ENCODE measurements at places on chromosomes 11 and 22.
A peak's percentile ranks its signal among the peaks of the same experiment; 100 is the strongest.

GRCh38 chr11:86704710-86705109, 32.3 kb upstream of the ME3 start:
- no peak for DNase-seq

DNA sequence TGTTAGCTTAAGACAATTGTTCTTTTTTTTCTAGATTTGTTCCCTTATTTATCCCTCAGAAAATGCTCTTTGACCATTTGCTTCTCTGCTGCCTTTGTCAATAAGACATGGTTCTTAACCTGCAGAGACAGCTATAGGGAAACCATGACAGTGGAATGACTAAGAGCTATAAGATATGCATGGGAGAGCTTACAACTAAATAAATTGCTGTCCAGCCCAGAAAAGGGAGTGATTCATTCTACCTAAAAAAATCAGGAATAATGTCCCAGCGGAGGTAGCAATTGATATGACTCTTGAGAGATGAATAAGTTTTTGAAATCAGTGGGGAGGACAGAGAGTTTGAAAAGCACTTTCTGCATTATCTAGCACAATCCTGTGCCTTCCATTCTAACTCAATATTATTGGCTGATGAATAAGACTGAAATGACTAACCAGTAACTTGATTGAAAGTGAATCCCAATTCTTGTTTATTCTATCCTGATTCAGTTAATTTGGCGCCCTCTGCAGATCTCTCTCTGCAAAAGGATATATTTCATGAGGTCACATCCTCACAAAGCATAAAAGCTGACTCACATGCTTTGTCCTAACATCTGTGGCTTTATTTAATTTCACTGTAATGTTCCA, 680.5 kb upstream of the API5 start:
- peak; percentile 62 for DNase-seq

DNA sequence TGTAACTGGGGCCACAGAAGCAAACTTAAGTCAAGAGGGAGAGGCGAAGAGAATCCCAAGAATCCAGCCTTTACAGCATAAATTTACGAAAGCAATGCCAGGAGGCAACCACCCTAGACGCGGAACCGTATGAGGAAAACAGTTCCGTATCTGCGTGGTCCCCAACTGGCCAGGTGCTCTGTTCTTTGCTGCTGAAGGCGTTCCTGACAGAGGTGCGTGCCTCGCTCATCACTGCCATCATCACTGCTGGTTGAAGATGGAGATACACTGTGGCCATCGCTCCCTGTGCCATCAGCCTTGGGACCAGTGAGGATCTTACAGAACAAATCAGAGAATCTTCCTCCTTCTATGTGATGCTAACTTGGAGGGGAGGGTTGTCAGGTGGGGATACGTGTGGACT, 270.5 kb upstream of the B3GAT1 start:
- no peak for DNase-seq

DNA sequence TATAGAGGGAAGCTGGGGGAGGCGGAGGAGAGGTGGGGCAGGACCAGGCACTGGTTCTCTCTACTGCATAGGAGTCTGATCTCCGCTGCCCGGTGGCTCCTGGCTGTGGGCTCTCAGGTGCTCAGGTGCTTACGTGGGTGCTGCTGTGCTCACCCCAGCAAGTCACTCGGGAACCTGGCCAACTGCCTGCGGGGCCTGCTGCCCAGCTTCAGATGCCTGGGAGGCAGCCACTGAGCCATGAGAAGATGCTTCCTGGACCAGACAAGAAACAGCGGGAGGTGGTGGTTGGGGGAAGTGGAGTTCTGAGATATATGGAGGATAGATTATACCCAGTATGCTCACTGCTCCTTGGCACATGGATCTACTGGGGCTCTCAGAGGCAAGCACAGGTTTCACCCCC, 1303.4 kb downstream of the TBC1D22A start:
- no peak for DNase-seq

DNA sequence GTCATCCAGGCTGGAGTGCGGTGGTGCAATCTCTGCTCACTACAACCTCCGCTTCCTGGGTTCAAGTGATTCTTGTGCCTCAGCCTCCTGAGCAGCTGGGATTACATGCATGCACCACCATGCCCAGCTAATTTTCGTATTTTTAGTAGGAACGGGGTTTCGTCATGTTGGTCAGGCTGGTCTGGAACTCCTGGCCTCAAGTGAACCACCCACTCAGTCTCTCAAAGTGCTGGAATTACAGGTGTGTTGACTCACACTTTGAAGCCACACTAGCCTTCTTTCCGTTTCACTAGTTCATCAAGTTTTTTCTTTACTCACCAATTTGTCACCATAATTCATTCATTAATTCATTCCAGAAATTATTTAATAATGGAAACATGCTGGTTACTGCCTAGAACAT, 298.4 kb upstream of the MTNR1B start:
- DNase-seq = no peak

DNA sequence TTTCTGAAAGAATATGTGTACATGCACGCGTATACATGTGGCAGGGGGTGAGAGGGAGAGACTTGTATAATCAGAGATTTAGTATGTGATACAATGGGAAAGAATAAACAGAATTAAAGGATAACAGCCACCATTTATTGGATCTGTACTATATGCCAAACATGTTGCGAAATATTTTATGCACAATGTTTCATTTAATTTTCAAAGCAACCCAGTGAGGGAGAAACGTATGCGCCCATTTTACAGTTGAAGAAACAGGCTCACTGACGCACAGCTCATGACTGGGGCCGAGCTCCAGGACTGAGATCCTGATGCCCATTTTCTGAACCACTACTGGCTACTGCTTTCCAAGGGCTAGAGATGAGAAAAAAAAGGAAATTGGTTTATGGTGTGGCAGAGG, 3.3 kb upstream of the OAF start:
- DNase-seq = no peak

DNA sequence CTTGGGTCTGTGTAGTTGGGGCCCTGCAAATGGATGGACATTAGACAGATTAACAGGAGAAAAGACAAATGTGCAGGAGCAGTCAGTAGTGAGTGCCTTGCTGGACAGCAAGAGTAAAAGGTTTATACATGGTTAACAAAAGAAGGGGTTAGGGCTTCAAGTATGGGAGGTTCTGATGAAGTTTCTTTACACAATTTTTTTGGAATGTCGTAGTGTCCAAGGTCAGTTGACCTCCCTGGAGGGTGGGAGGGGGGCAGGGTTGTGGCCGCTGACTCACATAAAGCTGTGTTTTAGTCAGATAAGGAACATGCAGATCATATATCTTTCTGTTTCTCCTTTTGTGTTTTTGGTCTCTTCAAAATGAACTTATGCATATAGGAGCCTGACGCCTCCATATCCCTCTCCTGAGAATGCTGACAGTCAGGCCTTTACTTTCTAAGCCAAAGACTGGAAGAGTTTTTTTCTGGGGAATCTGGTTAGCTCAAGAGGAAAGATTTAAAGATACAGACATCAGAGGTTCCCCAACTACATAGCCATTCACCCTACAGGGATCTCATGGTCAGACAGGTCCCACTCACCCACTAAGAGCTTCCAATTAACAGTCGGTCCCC, 134.3 kb downstream of the NECTIN1 start:
- no peak for DNase-seq

DNA sequence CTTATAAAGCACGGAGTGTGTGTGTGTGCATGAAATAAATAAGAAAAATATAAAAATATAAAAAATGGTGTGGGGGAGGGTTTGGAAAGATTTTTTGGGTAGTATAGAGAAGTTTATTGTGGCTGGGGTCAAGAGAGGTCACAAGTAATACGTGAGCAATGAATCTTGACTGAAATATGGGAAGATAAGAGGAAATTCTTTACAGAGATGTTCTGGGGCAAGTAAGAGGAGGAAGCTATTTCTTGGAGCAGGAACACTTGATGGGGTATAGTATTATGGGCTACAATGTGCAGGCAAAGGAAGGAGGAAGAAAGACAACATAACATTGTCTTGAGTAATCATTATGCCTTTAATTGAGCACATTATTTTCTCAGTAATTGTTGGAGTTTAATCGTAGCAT, 2.1 kb downstream of the HBD start:
- no peak for DNase-seq

GRCh38 chr11:86722006-86722405, 49.6 kb upstream of the ME3 start:
- DNase-seq = no peak

DNA sequence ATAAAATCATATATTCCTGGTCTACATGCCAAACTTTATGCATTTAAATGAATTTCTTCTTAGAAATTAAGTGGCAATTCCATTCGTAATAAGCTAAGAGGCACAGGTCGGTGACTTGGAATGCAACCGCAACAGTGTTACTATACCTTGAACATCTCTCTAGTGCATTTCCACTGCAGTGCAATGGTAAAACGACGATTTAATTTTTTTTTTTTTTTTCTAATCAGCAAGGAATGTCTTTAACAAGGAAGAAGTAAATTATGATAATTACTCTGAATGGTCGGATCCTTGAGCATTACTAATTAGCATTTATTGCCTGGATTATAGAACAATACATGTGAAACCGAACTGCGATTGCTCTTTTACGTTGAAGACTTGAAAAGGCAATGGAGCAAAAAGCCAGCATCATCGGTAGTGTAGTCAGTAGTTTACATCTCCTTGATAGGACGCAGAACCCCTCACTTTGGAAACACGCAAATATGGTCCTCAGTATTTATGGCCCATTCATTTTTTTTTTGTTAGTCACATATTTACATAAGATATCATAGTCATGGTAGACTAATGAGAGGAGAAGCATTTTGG, 20.2 kb downstream of the BLID start:
- DNase-seq = no peak

- no peak for DNase-seq
Observed at GRCh38 chr11:126772267-126772666, 228.3 kb downstream of the KIRREL3 start.

DNA sequence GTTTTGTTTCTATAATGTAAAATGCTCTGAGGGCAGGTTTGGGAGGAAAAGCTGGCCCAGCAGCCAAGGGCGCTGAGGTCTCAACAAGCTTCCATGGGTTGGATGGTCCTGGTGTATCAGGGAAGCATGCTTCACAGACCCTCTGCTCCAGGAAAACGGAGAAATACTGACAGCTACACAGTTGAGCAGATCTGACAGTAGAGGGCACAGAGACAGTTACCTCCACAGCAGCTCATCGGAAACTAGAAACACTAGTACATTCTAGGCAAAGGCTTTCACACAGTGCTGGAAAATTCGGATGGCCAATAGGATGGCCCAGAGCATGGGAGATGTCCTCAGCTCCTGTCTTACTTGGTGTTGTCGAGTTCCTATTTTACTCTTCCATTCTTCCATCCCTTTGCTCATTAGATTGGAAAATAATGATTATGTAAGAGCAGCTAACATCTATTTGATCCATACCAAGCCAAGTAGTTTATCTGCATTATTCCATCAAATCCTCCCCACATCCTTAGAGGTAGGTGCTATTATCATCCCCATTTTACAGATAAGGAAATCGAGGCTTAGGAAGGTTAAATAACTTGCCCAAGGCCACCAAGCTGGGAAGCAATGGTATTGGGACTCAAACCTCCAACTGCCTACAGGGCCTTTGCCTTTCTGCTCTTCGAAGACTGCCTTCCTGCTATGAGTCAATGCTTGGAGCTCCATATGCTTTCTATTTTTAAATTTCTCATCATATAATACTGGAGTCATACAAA, 28.3 kb downstream of the LMO2 start:
- DNase-seq = no peak

GRCh38 chr11:47107744-47108143, 68.9 kb downstream of the ARFGAP2 start:
- DNase-seq = no peak

DNA sequence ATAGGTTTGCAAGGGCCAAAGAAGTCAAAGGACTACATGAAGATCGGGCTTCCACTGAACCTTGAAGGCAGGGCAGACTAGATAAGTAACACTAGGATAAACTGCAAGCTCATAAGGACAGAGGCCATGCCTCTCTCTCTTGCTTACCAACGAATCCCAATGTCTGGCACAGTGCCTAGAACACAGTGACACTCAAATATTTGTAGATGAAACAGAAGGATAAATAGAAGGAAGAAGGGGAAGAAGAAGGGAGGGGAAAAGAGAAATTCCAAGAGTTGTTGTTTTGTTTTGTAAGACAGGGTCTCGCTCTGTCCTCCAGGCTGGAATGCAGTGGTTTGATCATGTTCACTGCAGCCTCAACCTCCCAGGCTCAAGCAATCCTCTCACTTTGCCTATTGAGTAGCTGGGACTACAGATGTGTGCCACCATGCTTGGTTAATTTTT, 26.9 kb downstream of the SIK3 start:
- DNase-seq = no peak

- DNase-seq = no peak
Observed at GRCh38 chr22:39575552-39575825, 4.9 kb downstream of the CACNA1I start.

DNA sequence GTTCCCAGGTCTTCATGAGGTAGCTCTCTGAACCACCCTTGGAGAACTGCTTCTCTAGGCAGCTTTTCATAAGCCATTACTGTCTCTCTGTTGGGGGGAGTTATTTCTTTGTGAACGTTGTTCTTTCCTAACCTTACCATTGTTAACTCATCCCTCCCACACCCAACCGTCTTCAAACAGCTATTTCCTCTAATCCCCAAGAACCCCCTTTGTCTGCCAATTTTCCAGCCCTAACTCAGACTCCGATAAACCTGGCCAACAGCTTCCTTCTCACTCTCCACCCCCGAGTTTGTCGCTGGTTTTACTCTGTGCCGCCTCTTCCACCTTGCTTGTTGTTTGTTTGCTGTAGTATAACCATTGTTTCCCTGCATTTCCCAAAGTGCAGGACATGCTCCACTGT, 131.5 kb downstream of the CCDC34 start:
- DNase-seq = no peak

- DNase-seq = no peak
Observed at GRCh38 chr11:61959678-61960077, 7.8 kb downstream of the FTH1 start.

GRCh38 chr22:17772958-17773605, 1.2 kb downstream of the BID start:
- no peak for DNase-seq

GRCh38 chr11:105975128-105975527, 46.9 kb downstream of the MSANTD4 start:
- DNase-seq = no peak

- DNase-seq = no peak
Observed at GRCh38 chr11:102260241-102260640, 57.0 kb upstream of the BIRC3 start.

DNA sequence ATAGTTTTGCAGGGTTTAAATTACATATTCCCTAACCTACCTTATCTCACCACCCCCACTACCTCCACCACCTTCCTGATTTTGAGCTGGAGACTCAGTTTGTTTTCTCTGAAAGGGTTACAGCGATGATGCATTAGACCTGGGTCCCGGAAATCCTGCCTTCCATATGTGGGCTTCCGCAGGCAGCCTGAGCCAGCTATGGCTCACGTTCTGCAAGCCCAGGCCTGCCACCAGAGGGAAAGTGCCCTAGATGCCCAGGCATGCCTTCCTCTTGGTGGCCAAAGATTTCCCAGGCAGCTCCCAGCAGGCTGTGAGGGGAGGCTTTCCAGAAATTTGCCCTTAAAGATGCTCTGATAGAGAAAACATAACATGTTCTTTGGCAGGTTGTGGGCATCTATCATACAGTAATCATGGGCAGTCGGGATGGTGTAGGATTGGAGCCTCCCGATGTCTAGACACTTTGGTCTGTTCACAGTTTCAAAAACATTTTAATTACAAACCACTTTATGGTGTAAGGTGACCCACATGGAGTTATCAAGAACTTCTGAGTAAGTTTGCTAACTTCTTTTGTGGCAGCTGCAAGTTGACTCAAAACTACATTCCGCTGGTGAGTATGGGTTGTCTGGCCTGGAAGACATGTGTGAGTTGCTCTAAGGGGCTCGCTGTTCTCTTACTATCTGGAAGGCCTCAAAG, 79.3 kb downstream of the MICAL2 start:
- no peak for DNase-seq

Measured in dorsolateral prefrontal cortex (tissue), 122 donors.